ENCODE measurements at places on chromosomes 5 and 9. TPM values are rescaled to one million over a fixed set of nuclear protein-coding genes. Genes with fewer than 3 reads are reported as not detected.

The CCL21 gene
- total RNA-seq: not detected

The FIBCD1 gene
- not detected for total RNA-seq

The SLC4A9 gene
- not detected for total RNA-seq

The CDH9 gene
- 2.0 TPM for total RNA-seq

The PCDHB16 gene
- 1.7 TPM for total RNA-seq

The MARCHF11 gene
- not detected for total RNA-seq

The PLPP6 gene
- 6.7 TPM for total RNA-seq

Measured in stomach (tissue), 19 donors.